ENCODE measurements at places on chromosomes 7 and 10.

GRCh38 chr7:16561943-16562342, 35.3 kb downstream of the LRRC72 start:
- no peak for DNase-seq

GRCh38 chr7:45592230-45592991, 18.2 kb downstream of the ADCY1 start:
- no peak for DNase-seq

GRCh38 chr10:74669210-74669609, 157.2 kb upstream of the KAT6B start:
- no peak for DNase-seq

DNA sequence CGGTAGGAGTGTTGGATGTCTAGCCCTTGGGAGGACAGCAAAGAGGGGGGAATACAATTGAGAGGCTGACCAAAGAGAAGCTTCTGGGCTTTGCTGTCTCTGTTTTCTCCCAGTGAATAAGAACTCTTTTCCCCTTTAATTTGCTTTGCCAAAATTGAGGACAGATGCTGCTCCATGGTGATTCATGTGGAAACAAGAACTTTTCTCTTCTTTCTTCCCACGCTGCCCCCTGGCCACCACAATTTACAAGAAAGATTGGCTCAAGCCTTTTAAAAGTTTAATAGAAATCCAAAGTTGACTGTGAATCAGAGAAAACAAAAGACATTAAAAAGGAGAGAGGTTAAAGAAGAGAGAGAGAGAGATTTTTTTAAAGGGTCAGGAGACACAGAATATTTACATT, 49.0 kb downstream of the PRR15 start:
- DNase-seq, result no peak

DNA sequence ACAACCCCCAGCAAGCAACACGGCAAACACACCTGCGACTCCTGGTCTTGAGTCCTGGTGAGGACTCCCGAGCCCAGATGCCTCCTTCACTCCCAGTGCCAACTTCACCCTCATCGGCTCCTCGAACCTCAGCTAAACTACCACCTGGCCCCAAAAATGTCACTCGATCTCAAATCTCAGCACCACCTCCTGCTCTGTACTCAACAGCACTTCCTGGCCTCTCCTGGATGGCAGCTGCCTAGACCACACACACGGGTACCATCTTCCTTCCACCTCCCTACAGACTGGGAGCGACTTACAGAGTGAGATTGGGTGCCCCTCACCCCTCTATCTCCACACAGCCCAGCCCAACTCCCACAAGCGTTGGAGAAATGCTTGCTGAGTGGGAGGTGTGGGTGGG, 123.9 kb upstream of the MGMT start:
- DNase-seq, result no peak

GRCh38 chr7:618539-619367, 99.1 kb upstream of the PDGFA start:
- no peak for DNase-seq

DNA sequence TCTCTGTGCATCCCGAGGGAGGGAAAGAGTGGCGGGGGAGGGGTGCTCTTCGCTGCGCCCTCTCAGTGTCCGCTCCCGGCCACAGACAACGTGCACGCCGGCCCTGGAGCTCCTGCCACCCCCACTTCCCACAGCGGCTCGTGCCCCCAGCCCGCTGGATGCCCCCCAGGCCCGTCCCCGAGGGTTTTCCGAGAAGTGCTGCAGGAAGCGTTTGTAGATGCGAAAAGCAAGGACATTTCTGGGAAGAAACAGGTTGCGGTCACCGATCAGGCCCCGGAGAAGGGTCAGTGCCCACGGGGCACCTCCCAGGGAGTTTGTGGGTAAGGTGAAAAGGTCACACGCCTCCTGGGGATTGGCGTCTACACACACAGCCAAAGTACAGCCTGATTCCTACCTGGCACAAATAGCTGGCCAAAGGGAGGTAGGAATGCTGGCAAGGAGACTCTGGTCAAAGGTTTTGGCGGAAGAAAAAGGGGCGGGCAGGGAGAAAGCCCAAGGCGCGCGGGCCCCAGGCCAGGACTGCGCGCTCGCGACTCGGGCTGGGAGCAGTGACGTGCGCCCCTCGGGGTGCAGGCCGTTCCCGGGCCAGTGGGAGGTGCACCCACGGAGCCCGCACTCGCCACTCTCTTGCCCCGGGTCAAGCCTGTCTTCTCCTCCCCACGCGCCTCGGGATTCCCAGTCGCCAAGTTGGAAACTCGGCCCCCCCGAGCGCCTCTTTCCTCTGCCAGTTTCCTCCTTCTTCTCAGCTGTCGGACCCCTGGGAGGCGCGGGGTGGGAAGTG, 1.5 kb upstream of the NRP1 start:
- no peak for DNase-seq

DNA sequence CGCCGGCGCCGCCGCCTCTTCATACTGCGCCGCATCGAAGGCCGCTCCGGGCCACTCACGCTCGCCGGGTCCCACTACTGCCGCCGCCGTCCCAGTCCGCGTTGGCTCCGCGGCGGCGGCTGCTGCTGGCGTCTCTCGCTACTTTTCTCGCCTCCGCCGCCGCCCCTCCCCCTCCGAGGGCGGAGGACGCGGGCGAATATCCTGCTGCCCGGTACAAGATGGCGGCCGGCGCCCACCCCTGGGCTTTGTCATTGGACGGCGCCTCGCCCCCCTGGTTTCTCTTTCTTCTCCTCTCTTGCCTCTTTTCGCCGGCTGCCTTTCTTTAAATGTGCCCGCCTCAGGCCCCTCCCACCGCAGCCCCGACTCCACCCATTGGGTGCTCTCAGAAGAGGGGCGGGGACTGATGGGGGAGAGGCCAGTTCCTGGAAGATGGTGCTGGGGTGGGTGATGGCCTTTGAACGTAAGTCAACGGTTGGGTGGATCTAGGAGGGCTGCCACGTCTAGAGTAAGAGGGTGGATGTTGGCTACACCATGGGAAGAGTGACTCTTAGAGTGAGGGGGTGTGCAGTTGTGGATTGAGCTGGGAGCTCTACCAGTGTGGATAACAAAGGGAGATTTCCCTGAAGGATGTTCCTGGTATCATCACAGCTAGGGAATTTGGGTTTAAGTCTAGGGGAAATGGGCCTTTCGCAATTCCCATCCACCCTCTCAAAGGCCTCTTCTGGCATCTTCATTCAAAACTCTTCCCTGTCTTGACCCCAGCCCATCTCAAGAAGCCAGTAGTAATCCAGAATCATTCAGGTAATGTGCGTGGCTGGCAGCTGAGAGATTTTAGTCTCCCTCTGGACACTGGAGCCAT, at the start of gene CCDC71L:
Gene CCDC71L, minus strand, starts transcription at position 297 of the 859 bp plus-strand sequence. Its CDS starts 262 bp downstream, at position 35.
- peak; percentile 81 for DNase-seq

GRCh38 chr7:7861211-7861633, 107.4 kb upstream of the GLCCI1 start:
- DNase-seq, result no peak

GRCh38 chr7:1242256-1242605, 9.6 kb downstream of the UNCX start:
- DNase-seq, result no peak

DNA sequence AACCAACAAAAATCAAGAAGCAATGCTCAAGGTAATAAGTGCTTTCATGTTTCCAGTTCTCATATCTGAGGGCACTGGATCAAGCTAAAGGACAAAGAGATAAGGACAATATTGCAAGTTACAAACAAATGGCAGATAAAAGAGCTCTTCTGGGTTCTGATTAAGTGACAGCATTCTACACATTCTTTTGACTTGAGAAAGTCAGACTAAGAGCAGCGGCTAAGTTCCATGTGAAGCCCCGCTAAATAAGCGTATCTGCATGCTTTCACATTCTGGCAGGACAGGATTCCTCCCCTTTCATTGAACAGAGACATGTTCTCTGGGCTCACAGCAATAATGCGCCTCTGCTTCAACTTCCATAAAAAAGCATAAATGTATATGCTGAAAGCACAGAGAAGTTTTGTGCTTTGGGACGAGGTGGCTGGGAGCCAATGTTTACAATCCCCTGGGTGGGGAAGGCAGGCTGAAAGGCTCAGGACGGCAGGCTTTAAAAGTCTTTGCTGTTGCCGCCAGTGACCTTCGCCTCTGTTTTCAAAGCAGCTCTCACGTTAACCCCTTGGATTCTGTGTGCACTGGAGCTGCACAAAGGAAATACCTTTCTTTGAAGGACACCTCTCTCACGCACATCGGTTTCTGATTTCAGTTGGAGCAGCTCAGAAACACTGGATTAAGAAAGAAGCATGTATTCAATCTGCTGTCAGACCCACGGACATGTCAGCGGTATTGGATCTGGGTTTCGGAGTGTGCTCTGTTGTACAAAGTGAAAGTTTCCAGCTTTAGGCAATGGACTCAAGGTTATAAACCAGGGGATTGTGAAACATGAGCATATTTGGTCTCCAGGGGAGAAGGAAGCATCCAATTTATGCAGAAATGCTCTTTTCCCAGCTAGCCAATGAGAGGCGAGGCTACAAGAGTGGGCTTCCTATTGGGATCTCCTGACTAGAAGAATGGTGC, 105.4 kb upstream of the FAM133B start:
- no peak for DNase-seq

- no peak for DNase-seq
These were observed 98.5 kb downstream of the PHTF2 start for GRCh38 chr7:77897004-77897547.

- no peak for DNase-seq
These were observed 75.4 kb upstream of the SLC13A1 start for GRCh38 chr7:123275036-123275753.

- DNase-seq, result no peak
These were observed 737 bp downstream of the ZMIZ1 start for GRCh38 chr10:79069325-79070080.

DNA sequence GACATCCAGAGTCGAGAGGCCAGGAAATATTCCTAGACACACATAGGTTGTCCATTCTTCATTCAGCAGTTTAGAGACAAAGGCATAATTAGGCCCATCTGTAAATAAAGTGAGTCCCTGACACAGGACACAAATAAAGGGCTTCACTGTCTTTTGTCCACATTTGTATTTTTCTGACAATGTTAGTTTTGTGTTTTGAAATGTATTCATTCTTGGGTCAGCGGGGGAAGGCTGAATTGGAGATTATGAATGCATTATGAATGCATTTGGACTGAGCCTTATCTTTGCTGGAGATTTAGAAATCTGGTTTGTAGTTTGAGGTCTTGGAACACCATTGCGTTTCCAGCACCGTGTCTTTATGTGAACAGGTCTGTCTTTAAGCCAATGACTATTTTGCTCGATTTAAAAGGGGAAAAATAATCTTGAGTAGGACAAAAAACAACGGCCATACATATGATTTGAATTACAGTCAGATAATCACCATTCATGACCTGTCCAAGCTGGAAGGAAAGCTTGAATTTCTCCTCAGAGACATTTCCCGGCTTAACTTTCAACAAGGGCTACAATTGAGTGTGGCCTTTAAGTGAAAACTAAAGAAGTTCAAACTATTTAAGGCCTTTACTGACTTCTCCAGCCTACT, 334.8 kb downstream of the WDR11 start:
- DNase-seq, result no peak

GRCh38 chr7:148991536-148991935, 36.8 kb downstream of the PDIA4 start:
- DNase-seq, result no peak

DNA sequence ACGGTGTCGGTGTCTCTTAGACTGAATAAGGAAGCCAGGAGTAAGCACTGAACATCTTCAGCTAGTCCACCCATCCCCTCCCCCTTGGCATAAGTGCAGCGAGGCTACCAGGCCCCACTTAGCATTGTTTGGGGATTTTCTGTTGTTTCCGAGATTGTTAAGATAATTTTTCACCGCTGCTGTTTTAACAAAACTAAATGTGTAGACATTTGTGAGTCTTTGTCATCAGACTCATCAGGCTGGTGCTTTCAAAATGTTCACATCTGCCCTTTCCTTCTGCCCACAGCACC, 21.0 kb upstream of the GOT1 start:
- DNase-seq, result no peak

DNA sequence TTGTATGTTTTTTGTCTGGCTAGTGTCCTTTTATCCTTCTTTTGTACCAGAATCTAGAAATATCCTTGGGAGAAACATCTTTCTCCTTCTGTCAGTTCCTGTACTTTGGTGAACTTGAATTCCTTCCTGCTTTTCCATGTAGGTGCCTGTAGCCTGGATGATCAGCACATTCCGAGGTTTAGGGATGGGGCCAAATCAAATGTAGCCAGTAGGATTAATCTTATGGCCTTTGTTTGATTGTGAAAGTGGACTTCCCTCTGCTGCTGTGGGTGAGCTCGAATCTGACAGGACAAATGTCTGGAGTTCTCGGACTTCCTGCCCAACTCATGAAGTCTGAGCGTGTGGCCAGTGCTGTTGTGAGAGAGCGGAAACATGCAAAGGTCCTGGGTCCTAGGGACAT, 33.2 kb upstream of the NAMPT start:
- DNase-seq, result no peak

- no peak for DNase-seq
These were observed 56.1 kb upstream of the ELMO1 start for GRCh38 chr7:37504801-37505200.

- no peak for DNase-seq
These were observed 7.9 kb upstream of the SLK start for GRCh38 chr10:103958996-103959395.

- DNase-seq, result no peak
These were observed 64.2 kb downstream of the CFAP46 start for GRCh38 chr10:132878091-132878729.

GRCh38 chr10:58278274-58278961, 9.5 kb downstream of the CISD1 start:
- DNase-seq, result no peak

- DNase-seq, result no peak
These were observed 8.3 kb downstream of the HECTD2 start for GRCh38 chr10:91418416-91418815.

Measured in activated CD8-positive, alpha-beta memory T cell treated with anti-CD3 and anti-CD28 coated beads for 1 hour (primary cell).